CD4-positive, alpha-beta T cell treated with Interleukin-15 for 1 hour (primary cell): ENCODE measurements at places on chromosomes 11 and 22.
A peak's percentile ranks its signal among the peaks of the same experiment; 100 is the strongest.

DNA sequence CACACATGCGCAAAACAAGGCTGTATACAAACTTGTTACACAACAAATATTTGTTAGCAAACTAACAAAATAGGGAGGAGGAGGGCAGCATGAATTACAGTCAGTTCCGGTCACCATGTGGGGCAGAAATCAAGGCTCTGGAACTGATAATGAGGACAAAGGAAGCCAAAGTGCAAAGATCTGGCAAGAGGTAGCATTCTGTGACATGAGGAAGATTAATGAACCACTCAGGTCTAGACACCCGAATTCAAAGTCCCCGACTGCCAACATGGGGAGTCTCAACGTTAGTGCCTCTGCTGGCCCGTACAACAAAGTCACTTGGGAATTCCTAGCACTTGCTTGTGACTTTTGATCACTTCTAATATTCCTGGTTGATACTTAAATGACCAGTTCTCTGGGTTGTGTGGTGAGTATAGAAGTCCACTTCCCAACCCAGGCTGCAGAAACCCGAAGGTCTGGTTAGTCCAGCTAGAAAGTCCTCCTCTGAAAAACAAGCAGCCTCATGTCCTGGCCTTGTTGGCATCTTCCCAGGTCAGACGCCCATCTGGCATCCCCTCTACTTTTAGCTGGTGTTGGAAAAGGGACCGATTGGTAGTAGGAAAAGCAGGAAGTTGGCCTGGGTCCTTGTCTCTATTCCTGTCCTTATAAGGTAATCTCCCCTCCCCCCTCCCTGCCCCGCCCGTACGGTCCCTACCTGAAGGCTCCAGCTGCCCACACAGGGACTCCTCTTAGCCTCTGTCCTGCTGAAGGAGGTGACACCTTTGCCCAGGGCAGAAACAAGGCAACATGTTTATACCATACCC is 1.6 kb downstream of the SUN2 start:
- DNase-seq, result no peak

- DNase-seq, result no peak
Observed at GRCh38 chr22:25109878-25110595, 89.6 kb upstream of the CRYBB3 start.

DNA sequence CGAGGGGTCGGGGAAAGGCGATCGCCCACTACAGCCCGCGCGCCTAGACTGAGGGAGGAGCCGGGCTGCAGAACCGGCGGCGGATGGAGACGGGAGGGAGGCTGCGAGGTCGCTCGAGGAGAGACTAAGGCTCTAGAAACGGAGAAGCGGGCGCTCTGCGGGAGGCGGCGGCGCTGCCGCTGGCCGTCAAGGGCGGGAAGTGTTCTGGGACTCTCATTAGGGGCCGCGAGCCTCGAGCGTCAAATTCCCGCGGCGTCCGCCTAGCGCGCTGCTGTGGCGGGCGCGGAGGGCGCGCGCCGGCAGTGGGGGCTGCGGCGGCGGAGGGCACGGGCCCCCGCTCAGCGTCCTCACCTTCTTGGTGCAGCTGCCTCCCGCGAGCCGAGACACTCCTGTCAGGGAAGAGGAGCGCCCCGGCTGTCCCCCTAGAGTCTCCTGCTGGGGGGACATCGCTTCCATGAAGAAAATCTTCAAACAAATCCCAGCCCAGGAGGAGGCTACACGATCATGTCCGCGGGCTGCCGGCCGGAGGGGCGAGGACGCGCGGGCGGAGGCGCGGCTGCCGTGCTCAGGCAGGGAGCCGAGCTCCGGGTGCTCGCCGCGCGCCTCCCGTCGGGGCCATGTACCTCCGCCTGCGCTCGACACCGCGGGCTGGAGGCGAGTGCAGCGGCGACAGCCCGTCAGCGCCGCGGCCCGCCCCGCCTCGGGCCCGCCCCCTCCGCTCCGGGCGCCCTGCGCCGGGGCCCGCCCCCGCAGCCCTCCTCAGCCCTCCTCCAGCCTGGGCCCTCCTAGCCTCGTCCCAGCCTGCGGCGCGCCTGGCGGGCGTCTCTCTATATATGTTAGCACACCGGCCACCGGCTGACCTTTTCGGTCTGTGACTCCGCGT is at the start of gene ARHGAP20:
Gene ARHGAP20 (minus strand): TSS at position 662 of the 883 bp plus-strand sequence. CDS start 206 bp downstream, at position 456.
- DNase-seq, result peak; percentile 50

- no peak for DNase-seq
Observed at GRCh38 chr22:22050141-22050775, 67.7 kb upstream of the TOP3B start.

- DNase-seq, result no peak
Observed at GRCh38 chr11:45083544-45084087, 62.8 kb upstream of the PRDM11 start.

- no peak for DNase-seq
Observed at GRCh38 chr11:62644220-62644619, 2.2 kb downstream of the GANAB start.

- DNase-seq, result no peak
Observed at GRCh38 chr22:28029956-28030355, 110.9 kb upstream of the PITPNB start.
